Stimulated activated CD4-positive, alpha-beta T cell treated with anti-CD3 and anti-CD28 coated beads, Interleukin-4, amount 100 ng/mL, for 4 hours (primary cell): ENCODE measurements at places on chromosomes 4 and X.

DNA sequence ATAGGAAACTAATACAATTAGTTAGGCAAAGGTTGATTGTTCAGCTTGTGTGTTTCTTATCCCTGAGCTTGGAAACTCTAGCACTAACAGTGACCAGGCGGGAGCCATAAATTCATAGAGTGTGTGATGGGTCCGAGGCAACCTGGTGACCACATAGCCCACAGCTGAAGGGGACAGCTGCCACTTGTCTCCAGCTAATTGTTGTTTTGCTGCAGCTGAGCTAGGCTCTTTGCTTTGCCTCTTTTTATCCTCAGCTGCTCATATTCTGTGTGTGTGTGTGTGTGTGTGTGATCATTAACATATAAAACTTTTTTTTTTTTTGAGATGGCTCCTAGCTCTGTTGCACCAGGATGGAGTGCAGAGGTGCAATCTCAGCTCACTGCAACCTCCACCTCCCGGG, 53.2 kb downstream of the DOCK11 start:
- no peak for DNase-seq

DNA sequence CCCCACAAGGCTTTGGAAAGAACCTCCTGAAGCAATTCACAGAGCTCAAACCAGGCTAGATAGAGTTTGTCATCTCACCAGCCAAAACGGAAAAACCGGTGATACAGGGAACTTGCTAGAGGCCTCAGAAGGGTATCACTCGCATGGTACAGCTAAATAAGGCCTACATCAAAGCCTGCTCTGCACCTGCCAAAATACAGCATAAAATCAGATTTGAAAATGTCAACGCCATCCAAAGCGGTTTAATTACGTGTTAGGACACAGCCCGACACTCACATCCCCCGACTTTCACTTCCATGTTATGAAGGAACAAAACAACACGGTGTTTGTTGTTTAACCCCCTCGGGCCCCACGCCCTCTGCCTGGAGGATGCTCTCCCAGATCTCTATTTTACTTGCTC, 65.0 kb downstream of the MAPK10 start:
- no peak for DNase-seq

- no peak for DNase-seq
Measured at GRCh38 chr4:181677621-181678020, 565.6 kb upstream of the TENM3 start.

GRCh38 chr4:185304944-185305690, 90.6 kb downstream of the LRP2BP start:
- no peak for DNase-seq

DNA sequence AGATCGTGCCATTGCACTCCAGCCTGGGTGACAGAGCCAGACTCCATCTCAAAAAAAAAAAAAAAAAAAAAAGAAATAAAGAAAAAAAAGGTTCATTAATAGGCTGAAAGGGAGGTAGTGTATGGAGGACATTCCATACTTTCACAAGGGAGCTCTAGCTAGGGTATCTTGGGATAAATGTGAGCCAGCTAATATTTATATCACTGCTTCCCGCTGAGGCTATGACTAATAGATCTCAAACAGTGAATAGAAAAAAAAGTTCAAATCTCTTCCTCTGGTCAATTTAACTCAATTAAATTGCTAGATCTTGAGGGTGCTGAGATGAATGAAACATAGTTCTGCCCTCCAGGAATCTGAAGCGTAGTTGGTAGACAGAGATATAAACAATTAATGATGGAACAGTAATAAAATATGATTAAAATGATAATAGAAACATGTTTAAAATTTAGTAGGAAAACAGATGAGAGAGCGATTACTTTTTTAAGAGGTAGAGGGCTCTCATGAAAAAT, 55.7 kb upstream of the SHISA3 start:
- DNase-seq, result no peak

GRCh38 chr4:146844761-146845160, 100.9 kb downstream of the TTC29 start:
- DNase-seq, result no peak

- DNase-seq, result no peak
Measured at GRCh38 chr4:48367016-48367415, 25.7 kb downstream of the SLAIN2 start.

DNA sequence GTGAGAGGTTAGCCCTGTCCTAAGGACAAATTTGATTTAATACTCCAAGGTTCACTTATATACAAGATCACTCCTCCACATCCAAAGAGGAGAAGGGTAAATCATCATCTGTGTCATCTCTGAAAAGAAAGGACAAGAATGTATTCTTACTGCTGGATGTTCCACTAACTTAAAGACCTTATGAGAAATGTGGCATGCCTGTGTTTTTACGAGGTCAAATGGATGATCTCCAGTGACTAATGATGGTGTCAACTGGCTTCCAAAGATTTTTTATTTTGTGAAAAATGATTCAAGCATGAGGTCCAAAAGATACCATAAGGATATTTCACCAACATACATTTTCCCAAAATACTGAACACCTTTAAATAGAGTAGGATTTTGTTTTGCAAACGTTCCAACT, 143.4 kb downstream of the PTCHD1 start:
- DNase-seq, result no peak

- DNase-seq, result no peak
Measured at GRCh38 chr4:165556383-165556782, 177.6 kb downstream of the CPE start.

DNA sequence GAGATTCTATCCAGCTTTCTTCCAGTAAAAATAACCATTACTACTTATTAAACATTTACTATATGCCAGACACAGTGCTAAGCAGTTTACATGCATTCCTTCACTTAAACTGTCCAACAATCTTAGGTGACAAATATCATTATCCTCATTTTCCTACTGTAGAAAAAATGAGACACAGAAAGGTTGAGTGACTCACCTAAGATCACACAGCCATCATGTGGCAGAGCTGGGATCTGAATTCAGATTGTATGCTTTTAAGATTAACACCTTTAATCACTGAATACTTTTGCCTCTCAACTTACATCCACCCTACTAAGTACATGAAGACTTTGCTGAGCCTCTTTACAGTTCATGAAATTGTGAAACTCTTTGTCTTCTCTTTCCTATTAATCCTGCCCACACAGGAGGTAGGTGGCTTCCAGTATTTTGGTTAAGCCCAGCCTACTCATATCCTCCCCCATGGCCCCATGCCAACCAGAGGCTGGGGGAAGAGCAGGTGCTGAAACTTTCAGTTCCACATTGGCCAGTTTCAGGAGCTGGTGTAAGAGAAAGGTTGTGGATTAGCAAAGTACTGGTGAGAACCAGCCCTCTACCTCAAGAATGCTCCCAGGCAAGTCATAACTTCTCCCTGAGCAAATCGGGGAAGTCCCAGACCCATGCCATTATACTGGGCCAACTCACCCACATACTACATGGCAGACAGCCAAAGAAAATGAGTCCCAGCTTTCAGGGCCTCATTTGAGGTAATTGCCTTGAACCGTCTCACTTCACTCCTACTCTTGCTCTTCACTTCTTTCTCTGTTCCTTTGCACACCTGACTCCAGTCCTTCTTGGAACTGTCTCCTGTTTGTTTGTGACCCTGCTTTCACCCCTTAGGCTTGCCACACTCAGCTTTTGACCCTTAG, 211.1 kb downstream of the GUCY2F start:
- DNase-seq, result peak; percentile 0

DNA sequence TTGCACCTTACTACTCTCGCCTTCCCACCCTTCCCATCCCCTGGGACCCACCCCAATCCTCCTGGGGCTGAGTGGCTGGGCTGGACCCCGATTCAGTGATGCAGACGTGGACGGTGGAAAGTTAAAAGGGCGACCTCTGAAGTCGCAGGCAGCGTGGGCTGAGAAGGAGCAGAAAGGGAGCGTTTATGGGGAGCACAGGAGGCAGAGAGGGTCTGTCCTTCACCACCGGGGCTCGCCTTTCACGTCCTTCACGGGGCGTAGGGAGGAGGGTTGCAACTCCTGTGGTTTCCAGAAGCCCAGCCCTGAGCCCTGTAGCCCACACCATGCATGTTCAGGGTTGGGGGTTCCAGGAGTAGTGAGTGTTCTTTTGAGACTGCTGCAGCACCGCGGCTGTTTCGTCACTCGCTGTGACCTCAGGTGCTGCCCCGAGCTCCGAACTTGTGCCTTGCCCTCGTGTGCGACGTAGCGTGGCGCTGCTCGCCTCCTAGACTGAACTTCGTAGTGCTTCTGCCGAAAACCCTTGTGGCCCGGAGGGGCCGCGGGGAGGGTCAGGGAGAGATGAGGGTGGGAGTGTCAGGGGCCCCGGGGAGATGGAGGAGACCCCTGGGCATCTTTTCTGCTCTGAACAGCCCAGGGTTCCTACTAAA, 1.6 kb downstream of the NHS start:
- DNase-seq, result no peak

- no peak for DNase-seq
Measured at GRCh38 chr4:152784490-152785350, 5.0 kb downstream of the ARFIP1 start.

GRCh38 chrX:43870011-43870410, 12.2 kb downstream of the MAOB start:
- no peak for DNase-seq

DNA sequence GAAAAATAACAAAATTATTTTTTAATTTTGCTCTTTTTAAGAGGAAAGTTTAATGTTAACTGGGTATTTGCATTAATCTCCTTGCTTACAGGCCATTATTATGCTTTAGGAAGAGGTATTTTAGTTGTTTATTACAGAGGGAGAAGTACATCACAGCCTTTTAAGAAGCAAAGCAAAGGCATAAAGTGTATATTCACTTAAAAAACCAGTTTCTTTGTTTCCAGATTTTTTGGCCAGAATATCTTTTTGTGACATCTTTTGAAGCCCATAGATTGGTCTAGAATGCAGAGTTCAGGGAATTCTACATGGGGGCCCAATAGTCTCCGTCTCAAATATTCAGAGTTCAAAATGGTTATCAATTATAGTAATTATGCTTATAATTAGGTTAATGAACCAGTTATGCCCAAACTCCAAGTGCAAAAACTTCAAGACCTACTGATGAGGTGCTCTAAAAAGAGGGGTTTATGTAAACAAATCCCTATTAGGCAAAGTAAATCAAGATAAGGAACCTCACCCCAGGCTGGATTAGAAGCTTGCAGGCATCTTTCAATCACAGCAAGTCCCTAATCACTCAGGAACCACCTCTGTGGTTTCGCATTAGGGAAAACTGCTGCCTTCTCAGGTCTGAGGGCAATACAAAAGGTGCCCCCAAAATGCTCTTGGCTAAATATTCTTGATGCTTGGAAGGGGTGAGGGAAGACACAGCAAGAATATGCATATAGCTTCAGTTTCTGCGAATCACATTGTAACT, 1.4 kb downstream of the CXXC4 start:
- no peak for DNase-seq

- DNase-seq, result no peak
Measured at GRCh38 chr4:52822972-52823701, 39.0 kb upstream of the RASL11B start.

DNA sequence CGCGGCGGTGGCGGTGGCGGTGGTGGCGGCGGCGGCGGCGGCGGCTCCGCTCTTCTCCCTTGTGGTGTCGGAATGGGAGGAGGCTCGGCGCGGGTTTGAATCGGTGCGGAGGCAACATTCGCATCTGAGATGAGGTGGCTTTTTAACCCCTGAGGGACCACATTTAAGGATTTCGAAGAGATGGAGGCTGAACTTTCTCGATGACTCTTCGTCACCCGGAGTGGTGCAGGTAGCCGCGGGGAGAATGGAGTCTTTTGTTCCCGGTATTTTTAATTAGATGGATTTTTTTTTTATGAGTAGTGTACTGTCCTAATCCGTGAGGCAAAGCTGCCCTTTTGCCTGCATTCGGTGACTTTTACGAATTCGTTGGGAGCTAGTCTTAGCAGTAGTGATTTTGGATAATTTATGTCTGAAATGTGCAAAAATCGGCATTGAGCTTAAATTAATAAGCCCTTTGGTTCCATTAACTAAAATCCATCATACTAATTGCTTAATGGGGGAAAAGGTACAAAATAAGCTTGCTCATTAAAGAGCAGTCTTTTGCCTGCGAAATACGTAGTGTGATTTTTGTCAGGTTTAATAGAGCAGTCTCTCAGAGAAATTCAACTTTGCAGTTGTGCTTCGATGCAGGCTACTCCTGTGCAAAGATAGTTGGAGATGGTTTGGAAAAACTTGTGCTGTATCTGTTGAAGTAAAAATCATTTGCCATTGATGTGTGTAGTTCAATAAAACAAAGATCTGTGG, 206.2 kb downstream of the TENM3 start:
- DNase-seq, result no peak

DNA sequence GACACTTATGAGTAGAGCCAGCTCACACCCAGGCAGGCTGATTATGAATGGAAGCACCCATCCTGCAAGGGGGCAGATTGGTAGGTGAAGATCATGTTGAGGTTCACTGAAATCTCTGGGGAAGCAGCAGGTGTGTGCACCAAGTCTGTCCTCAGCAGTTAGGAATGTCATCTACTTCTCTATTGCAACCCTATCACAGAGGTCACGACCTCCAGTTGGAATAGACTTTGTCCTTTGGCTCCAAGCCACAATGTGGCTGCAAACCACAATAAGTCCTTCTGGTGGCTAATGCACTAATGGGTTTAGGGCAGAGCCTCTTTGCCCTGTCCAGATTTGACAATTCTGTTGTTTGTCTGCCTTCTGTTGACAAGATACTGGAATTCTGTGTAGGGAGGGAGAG, 1056.7 kb downstream of the PCDH19 start:
- DNase-seq, result no peak

DNA sequence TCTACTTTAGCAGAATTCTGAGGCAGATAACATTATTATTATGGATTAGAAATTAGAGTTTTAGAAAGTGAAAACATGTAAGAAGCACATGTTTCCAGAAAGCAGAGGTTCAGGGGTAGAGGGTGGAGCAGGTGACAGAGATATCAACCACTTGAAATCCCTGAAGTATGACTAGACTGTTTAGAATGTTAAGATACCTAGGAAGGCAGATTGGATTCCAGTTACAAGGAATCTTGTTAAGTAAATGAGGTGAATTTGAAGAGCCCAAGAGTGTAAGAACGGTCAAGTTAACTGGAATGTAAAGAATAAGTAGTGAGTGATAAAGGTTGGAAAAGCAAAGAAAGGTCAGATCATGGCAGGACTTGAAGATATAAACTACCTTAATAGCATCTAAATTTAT, 37.6 kb downstream of the ARSJ start:
- DNase-seq, result no peak

GRCh38 chr4:184030764-184031163, 125.7 kb downstream of the STOX2 start:
- DNase-seq, result no peak

DNA sequence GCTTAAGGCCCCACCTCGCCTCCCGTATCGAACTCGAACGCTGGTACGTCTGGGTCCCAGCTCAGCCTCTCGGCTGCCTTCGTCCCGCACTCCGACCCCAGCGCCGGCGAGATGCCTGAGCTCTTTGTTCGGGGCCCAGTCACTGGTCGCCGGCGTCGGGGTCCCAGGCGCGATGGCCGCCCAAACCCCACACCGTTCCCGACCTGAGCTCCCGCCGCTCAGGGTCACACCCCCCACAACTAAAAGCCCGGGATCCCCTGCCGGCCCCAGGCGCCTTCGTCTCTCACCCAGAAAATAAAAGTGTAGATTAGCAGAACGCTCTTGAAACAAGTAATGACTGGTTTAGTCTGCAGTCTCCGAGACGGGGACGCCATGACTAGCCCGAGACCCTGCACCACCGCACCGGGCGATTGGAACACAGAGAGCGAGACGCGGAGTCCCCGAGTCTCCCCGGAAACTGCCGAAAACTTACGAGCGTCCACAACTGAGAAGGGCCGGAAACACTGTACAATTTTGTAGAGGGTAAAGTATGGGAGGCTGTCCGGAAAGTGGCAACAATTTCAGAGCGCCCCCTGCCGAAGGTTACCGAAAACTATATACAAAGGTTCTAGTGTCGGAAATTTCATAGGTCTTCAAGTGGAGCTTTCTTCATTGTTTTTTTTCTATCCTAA, at the start of gene TSPAN6:
Gene TSPAN6 (minus strand): TSS at position 486 of the 671 bp plus-strand sequence. CDS start 112 bp downstream, at position 374.
- DNase-seq, result peak; percentile 66

GRCh38 chr4:124105212-124105611, 607.3 kb downstream of the ANKRD50 start:
- DNase-seq, result no peak
